ENCODE measurements at places on chromosomes 5 and 9.

GRCh38 chr9:84710701-84711397 is 41.3 kb downstream of the NTRK2 start:
- no peak for DNase-seq

GRCh38 chr5:60161340-60161934 is 267.9 kb upstream of the PDE4D start:
- DNase-seq = no peak

DNA sequence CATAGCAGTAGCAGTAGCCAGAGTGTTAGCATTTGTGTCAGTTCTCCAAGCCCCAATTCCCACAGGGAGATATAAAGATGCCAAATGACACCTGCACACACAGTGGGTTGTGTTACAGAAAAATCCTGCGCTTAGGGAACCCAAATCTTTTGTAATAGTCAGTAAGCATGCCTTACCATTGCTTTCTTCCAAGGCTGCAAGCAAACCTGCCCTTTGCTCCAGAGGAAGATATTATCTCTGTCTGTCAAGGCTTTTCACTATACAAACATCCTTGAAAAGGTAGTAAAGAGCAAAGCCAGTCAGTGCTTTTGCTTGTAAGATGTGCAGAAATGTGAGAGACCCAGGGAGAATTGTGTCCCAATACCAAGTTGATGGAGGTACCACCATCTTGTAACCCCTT is 2.9 kb downstream of the ANKDD1B start:
- DNase-seq = no peak

DNA sequence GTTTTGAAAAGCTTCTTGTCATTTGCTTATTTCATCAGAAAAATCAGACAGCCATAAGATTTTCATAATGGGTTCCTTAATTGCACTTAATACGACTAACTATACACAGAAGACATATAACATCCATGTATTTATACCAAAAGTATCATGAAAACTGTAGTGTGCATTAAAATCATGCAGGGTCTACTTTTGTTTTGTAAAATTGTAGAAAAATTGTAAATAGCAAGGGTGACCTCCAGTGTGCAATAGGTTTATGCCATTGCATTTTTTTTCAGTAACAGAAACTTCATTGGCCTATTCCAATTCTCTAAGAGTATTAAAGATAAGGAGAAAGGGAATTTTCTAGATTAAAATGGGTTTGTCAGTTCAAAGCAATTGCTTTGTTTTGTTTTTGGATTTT is 307.6 kb downstream of the KIAA0825 start:
- DNase-seq = no peak

GRCh38 chr5:92544596-92544995 is 1036.4 kb downstream of the NR2F1-AS1 start:
- DNase-seq = no peak

DNA sequence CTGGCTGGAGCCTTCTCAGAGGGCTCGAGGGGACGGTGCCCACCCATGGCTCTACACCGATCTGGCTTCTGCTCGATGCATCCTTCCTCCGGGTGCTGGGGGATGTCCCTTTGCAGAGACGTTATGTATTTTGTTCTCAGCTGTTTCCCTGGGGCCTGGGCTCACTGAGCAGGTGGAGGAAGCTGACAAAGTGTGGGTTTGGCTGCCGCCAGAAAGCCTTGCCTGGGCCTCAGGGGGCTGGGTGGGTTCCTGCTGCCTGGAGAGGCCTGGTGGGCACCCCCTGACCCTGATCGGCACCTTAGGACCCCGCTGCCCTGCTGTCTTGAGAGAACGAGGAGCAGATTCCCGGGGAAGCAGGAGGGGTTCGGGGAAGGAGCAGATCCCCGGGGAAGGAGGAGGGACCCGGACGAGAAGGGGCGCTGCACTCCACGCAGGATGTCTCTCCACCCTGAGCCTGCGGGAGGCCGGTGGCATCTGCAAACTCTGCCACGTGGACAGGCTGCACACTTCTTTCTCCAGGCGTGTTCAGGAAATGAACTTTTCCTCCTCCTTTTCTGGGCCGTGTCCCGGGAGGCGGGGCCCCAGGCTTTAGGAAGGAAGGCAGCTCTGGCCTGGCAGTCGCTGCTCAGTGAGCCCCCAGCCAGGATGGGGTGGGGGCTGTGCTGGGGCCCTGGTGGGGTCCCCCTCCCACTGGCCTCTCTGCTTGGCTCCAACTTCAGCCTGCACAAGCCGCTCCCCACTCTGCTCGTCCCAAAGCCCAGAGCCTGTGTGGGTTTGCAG is 148.9 kb downstream of the RXRA start:
- no peak for DNase-seq

GRCh38 chr5:76594107-76594506 is 29.1 kb downstream of the F2RL2 start:
- no peak for DNase-seq

GRCh38 chr9:109771796-109772531 is 8.0 kb upstream of the PALM2AKAP2 start:
- DNase-seq = no peak

DNA sequence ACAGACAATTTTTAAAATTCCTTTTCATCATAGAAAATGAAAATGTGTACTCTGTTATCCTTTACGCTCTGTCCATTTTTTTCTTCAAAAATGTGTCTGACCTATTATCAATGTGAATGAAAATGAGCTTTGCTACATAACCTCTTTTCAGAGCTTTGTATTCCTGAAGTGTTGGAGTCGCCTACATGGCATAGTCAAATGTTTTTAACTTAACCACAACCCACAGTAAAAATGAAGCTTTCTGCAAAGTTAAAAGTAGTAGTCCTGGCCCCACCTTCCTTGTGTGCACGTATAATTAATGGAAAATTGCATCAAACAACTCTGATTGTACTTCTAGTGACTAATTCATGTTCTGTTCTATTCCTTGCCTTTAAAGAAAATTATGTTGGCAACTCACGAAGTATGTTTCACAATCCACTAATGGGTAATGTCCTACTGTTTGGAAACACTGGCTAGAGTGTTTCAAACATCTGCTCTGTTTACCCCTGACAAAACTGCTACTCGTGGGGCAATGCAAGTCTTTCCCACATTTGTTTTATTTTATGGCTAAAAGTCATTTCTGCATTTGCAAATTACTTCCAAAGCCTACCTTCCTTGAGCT is 18.6 kb upstream of the PSAT1 start:
- no peak for DNase-seq

DNA sequence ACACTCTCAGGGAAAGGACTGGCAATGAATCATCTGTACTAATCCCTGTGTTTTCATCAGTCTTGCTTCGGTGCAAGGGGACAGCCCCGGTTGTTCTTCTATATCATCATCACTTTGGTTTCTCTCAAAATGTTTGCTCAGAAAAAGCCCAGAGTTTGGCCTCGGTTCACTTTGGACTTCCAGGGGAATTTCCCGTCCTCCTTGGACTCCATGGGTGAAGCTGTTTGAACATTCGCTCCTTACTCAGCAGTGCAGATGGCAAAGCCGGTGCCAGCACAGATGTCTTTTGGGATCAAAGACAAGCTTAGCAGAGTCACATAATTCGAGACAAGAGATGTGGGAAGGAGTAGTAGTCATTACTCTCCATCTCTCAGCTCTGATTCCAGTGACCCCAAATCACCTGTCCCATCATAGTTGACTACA is 69.8 kb upstream of the TNFSF8 start:
- no peak for DNase-seq

GRCh38 chr5:18433336-18433735 is 799.1 kb downstream of the TAF11L14 start:
- no peak for DNase-seq

- DNase-seq = no peak
Observed at GRCh38 chr5:64514612-64515011, 8.8 kb downstream of the RGS7BP start.

- no peak for DNase-seq
Observed at GRCh38 chr5:123294544-123294943, 128.7 kb downstream of the CEP120 start.

GRCh38 chr5:58197875-58198274 is 262.0 kb downstream of the PLK2 start:
- no peak for DNase-seq

DNA sequence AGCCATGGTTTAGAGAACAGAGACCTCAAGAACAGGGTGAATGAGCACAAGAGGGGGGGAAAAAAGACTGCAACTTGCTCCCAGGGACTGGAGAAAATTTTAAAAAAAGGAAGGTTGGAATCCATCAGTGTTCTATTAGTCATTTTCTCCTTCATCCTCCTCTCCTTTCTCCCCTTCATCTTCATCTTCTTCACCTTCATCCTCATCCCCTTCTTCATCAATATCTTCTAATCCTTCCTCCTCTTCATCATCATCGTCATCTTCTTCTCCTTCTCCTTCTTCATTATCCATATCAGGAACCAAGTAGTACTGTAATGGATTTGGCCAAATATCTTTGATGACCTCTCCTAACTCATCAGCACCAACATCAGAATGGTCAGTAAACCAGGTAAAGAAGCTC is 86.1 kb downstream of the LIX1 start:
- DNase-seq = no peak

DNA sequence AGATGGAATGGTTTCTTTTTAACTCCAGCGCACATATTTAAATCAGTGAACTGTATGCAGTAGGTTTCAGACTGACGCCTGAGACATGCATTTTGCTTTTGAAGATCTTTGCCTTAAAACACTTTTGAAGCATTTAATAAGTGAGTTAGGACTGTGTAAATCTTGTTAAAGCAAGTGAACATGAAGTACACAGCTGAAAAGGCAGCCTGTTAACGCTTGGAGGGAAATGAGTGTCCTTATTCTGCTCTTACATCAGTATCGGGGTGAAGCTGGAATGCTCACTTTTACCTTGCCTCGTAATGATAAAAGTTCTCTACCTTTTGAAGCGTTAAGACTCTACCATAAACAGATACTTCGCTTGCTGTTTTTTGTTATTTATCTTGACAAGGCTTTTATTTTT is 552.2 kb downstream of the ZNF608 start:
- no peak for DNase-seq

DNA sequence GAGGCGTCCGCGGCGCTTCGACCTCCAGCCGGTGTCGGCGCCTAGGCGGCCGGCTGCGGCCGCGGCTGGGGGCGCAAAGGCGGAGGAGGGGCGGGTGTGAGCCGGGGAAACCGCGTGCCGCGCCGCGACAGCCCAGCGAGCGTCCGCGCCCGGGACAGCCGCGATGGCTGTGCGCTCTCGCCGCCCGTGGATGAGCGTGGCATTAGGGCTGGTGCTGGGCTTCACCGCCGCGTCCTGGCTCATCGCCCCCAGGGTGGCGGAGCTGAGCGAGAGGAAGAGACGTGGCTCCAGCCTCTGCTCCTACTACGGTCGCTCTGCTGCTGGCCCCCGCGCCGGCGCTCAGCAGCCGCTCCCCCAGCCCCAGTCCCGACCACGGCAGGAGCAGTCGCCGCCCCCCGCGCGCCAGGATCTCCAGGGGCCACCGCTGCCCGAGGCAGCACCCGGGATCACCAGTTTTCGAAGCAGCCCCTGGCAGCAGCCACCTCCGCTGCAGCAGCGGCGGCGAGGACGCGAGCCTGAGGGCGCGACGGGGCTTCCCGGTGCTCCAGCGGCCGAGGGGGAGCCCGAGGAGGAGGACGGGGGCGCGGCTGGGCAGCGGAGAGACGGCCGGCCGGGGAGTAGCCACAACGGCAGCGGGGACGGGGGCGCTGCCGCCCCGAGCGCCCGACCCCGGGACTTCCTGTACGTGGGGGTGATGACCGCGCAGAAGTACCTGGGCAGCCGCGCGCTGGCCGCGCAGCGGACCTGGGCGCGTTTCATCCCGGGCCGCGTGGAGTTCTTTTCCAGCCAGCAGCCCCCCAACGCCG is 605 bp downstream of the CHSY3 start:
- no peak for DNase-seq

DNA sequence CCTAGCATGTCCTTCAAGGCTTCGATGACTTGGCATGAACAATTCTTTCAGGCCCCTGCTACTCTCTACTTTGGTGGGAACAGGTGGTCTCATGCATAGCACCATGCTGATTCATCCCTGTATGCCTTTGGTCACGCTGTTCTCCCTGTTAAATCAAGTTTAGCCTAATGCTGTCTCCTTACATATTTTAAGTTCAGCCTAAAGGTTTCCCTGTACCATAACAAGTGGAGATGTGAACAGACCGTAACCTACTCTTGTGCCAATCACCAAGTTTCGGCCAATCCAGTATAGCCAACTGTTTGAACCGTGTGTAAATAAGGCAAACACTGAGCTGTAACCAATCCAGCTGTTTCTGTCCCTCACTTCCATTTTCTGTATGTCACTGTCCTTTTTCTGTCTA is 8.0 kb downstream of the GAS1 start:
- no peak for DNase-seq

DNA sequence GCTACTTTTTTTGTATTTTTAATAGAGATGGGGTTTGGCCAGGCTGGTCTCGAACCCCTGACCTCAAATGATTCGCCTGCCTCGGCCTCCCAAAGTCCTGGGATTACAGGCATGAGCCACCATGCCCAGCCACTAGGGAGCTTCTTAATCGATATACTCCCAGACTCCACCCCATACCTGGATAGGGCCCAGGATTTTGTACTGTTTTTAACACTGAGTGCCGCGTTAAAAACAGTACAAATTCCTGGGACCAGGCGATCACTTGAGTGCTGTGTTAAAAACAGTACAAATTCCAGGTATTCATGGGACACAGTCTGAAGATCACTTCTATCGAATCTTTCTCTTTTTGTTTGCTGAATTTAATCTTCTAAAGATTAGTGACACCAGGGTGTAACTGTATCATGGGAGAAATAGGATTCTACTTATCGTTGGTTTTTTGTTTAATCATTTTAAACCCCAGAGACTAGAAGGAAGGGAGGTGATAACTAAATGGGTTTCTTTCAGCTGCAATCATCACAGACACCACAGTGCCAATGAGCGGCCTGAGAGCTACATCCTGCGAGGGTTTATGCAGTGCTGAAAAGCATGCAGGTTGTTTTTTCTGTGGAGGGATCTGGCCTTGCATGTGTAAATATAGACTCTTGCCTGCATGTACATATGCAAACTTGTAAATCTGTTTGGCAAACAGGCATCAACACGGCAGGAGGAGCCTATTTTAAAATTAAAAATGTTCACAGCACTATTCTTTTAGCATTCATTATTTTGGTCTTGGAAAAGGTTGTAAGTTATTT is 303.8 kb upstream of the WWC1 start:
- no peak for DNase-seq

GRCh38 chr9:137838576-137838975 is 39.0 kb upstream of the CACNA1B start:
- DNase-seq = no peak

- DNase-seq = no peak
Observed at GRCh38 chr9:110520120-110520701, 59.3 kb downstream of the SVEP1 start.

GRCh38 chr5:181133610-181134231 is 2.8 kb upstream of the OR2V1 start:
- DNase-seq = no peak

- DNase-seq = no peak
Observed at GRCh38 chr9:97556721-97557605, 55.5 kb downstream of the TMOD1 start.

DNA sequence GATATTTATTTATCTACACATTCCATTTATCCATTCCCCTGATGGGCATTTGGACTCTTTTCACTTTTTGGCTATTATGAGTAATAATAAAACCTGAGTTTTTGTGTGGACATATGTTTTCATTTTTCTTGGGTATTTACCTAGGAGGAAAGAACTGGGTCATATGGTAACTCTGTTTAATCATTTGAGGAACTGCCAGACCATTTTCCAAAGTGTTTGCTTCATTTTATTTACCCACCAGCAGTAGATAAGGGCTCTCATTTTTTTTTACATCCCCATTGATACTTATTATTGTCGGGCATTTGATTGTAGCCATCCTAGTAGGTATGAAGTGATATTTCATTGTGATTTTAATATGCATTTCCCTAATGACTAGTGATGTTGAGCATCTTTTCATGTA is 7.7 kb upstream of the PTPDC1 start:
- no peak for DNase-seq

- DNase-seq = no peak
Observed at GRCh38 chr5:128596071-128596470, 58.0 kb upstream of the FBN2 start.

- no peak for DNase-seq
Observed at GRCh38 chr5:132500931-132501628, 10.5 kb upstream of the IRF1 start.
